NCI-H446 treated with DMSO at 0.1 percent for 48 hours (cell line): ENCODE measurements at places on chromosomes 11 and 22.

DNA sequence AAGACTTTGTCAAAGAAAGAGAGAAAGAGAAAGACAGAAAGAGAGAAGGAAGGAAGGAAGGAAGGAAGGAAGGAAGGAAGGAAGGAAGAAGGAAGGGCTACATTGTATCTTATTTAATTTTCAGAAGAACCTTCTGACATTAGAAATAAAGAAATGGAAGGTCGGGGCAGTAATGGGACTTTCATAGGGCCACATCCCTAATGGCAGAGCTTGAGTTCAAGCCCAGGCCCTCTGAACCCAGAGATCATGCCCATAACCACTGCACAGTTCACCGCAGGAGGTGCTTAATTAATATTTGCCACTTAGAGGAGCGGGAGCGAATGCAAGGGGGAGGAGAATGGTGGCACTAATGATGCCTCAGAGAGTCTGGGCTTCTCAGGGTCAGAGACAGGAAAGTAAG, 233.3 kb downstream of the MN1 start:
- DNase-seq: no peak

GRCh38 chr11:119206511-119207414, 624 bp downstream of the CBL start:
- DNase-seq: no peak

GRCh38 chr11:19311308-19312030, 70.7 kb upstream of the E2F8 start:
- DNase-seq: no peak

GRCh38 chr11:124315052-124315451, 1.3 kb upstream of the OR8D1 start:
- DNase-seq: no peak

- DNase-seq: no peak
Observed at GRCh38 chr11:12642806-12643428, 31.3 kb upstream of the TEAD1 start.

DNA sequence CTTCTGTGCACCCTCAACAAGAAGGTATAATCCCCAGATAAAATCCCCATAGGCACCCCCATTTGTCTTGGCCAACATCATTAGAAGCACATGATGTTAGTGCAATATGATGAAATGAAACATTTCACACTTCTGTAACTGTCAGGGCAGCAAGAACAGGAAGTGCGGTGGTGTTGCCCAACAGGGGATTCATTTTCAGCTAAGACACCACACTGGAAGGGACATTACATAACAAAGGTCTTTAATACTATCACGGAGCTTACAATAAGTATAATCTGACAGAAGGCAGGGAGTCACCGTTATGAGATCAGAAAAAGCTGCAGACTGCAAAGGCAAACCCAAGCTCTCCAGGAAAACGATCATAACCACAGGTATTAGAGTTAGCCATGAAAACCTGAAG, 2.0 kb downstream of the OR52W1 start:
- no peak for DNase-seq

- no peak for DNase-seq
Observed at GRCh38 chr22:45868571-45869339, 108.2 kb downstream of the WNT7B start.

DNA sequence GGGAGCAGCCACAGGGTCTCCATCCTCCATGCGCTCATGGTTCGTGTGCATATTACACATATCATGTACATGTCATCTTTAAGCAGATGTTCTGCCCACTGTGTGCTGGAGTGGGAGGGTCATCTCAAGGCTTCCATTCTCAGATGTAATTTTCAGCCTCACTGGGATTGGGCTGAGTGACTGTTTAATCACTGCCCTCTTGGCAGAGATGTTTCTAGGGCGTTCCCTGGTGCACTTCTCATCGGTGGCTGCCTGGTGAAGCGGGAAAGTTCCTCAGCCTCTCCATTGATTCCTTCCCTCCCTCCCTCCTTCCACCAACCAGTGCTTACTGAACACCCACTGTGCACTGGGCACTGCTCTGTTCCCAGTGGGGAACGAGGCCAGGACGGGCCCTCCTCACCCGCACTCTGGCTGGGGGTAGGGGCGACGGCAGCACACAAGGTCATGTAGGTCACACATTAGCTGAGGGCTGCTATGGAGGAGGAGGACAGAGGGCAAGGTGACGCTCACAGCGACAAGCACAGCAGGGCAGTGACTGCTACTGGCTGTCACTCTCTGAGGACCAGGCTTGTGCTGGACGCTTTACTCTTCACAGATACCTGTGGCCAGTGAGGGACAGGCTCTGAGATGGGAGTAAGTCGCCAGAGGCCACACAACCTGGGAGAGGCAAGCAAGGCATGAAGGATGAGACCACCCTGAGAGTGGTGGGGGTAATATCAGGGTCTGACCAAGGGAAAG, 22.9 kb downstream of the GNAZ start:
- DNase-seq: no peak

- no peak for DNase-seq
Observed at GRCh38 chr11:4074266-4074665, 20.3 kb upstream of the RRM1 start.

- DNase-seq: no peak
Observed at GRCh38 chr11:121344824-121345223, 52.3 kb downstream of the SC5D start.

- DNase-seq: peak; percentile 83
Observed at GRCh38 chr22:27260087-27260698, 541.4 kb downstream of the MN1 start.

DNA sequence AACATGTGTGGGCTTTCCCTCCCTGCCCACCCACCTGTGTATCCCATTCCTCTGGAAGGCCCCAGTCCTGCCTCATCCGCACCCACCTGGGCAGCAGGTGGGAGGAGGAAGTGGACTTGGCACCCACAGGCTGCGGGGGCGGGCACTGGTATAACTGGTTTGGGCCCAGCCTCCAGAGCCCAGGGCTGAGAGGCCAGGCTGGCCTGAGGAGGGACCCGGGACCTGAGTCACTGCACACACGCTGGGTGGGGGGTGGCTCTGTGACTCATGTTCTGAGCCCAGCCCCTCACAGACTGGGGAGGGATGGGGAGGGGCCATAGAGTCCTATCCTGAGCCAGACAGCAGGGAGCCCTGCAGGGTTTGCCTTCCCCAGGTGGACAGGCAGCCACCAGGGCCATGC, 16.7 kb downstream of the PHLDA2 start:
- no peak for DNase-seq

DNA sequence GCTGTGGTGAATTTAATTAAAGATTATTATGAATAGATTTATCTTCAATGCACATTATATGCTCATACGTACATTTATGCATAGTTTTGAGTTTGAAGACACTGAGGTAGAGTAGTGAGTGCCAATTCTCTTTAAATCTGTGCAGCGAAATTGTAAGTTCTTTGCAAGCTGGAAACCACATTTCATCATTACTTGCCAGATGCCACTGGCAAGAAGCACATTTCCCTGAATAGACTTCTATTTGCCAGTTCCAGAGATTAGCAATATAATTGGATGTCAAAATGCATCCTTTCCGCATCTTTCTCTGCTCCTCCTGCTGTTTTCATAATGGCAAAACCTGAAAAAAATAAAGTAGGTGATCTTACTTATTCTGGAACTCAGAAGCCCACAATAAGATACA, 448.0 kb downstream of the LUZP2 start:
- DNase-seq: peak; percentile 14

GRCh38 chr11:11821899-11822298, 19.9 kb upstream of the USP47 start:
- DNase-seq: no peak

DNA sequence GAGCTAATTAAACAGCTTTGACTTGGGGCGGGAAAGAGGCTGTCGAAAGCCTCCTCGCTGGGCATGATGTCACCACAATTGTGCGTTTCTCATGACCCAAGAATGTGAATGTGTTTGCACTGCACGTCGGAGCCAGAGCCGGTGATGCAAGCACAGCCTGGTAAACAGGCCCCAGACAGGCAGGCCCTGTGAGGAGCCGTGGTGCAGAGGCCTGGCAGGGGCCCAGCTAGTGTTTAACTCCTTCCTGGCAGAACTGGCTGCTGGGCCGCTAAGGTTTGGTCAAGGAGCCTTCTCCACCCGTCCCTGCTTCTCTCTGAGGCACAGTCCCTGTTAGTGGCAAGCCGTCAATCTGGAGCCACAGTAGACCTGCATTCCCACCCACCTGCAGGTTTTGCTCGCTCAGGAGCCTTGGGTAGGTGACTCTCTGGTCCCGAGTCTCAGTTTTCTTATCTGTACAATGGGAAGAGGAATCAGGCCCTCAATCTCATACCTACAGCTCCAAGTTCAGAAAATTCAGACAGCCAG, 25.4 kb upstream of the SMTN start:
- DNase-seq: peak; percentile 84

DNA sequence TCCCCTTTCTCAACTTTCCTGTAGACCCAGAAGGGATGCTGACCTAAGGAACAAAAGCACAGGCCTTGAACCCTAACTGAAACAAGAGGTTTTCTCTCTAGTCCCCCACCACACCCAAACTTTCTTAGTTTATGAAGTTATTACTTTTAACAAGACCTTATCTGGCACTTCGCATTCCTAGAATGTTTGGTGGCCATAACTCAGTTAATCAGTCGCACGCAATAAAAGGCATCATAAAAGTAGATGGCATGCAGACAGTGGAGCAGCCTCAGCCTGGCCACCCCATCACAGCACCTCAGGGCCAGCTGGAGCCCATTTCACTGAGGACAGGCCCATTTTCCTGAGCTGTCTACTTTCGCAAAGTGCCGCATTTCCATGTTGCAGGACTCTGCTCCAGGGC, 301.9 kb downstream of the OPCML start:
- DNase-seq: no peak

GRCh38 chr22:43038325-43038724, 23.4 kb upstream of the PACSIN2 start:
- DNase-seq: no peak

- DNase-seq: peak; percentile 17
Observed at GRCh38 chr11:71080239-71081097, 171.9 kb downstream of the SHANK2 start.

- no peak for DNase-seq
Observed at GRCh38 chr22:45838305-45838887, 138.6 kb downstream of the WNT7B start.

DNA sequence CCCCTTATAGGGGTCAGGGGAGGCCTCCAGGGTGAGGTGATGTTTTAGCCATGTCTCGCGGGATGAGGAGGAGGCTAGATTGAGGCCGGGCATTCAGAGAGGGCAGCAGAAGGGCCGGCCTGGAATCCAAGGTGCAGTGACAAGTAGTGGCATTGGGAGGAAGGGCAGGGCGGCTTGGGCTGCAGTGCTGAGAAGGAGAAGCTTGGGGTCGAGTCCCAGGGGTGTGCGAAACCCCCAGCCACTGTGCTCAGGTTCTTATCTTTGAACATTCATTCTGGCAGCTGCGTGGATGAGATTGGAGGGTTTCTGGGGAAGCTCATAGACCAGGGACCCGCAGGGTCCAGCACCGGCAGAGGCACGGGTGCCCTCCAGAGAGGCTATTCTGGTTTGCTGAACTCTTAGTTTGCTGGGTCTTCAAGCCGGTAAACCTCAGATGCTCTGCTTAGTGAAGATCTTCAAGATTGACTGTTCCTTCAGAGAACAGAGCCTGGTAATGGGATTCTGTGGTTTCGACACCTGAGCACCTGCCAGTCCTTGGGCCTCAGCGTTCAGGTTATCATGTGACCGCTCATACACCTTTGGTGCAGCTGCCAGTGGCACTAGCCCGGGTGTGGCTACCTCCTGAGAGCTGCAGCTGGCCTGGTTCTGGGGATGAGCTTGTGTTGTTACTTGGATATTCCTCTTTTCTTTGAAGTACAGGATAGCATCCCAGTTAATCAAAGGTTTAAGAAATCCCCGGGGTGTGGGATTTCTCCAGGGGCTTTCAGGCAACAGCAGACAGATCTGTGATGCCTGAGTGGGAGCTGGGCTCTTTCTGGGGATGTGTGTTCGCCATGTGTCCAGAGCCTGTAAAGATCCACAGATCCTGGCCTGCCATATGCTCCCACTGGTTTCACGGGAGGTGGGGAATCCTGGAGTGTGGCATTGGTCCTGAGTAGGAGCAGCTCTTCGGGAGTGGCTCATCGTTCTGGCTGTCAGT, 152.8 kb downstream of the TBC1D22A start:
- DNase-seq: no peak

DNA sequence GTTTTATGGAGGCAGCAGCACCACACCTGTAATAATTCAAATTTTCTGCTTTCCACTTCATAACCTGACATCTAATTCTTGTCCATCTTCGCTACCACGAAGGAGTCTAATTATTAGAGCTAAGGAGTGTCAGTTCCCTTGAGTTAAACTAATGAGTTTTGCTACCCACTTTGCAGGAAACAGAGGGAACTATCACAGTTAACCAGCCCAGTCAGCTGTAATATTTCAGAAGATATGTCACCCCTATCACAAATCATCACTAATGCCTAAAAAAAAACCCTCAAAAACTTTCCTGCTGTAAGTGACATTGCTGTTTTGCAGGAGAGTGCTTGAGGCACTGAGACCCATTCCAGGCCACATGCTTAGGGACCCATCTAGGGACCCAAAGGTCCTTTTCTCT, 8.4 kb downstream of the TECTA start:
- DNase-seq: no peak
